Activated CD8-positive, alpha-beta memory T cell treated with anti-CD3 and anti-CD28 coated beads for 4 hours (primary cell): ENCODE measurements at places on chromosomes 11 and 22.

DNA sequence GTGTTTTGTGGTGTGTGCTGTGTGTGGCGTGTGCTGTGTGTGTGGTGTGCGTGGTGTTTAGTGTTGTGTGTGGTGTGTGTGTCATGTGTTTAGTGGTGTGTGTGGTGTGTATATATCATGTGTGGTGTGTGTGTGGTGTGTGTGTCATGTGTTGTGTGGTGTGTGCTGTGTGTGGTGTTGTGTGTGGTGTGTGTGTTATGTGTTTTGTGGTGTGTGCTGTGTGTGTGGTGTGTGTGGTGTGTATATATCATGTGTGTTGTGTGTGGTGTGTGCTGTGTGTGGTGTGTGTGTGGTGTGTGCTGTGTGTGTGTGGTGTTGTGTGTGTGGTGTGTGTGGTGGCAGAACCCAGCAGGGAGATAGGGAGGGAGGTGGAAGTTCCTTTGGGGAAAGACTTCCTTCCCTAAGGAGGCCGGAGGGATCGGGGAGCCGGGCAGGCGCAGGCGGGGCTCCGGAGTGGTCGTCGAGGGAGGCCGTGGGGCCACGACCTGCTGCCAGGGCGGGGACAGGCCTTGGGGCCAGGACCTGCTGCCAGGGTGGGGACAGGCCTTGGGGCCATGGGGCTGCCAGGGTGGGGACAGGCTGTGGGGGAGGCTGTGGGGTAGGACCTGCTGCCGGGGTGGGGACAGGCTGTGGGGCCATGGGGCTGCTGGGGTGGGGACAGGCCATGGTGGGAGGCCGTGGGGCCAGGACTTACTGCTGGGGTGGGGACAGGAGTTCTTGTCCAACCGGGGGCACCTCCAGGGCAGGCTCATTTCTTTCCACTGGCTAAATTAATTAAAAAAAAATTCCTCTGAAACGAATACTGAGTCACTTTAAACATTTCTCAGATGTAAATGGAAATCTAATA is 15.2 kb downstream of the PIM3 start:
- no peak for DNase-seq

GRCh38 chr22:36084717-36085116 is 56.1 kb upstream of the RBFOX2 start:
- DNase-seq = no peak

- DNase-seq = no peak
These were observed 1.6 kb downstream of the APOL2 start for GRCh38 chr22:36237462-36238372.

- DNase-seq = no peak
These were observed 105.0 kb upstream of the SESN3 start for GRCh38 chr11:95335989-95336388.

- DNase-seq = no peak
These were observed 104.5 kb downstream of the PDE3B start for GRCh38 chr11:14748090-14748489.

DNA sequence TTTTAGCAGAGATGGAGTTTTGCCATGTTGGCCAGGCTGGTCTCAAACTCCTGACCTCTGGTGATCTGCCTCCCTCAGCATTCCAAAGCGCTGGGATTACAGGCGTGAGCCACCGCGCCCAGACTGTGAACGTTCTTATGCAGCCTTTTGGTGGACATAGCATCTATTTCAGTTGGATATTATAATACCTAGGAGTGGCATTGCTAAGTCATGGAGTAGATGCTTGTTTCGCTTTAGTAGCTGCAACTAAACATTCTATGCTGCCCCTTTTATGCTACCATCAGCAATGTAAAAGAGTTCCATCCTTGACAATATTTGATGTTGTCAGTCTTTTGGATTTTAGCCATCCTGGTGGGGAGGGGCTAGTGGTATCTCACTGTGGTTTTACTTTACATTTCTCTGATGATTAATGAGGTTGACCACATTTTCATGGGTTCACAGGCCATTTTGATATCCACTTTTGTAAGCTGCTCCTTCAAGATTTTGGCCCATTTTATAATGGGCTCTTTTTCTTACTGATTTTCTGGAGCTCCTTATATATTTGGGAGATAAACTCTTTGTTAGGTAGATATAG is 16.5 kb upstream of the APOBEC3A start:
- no peak for DNase-seq

DNA sequence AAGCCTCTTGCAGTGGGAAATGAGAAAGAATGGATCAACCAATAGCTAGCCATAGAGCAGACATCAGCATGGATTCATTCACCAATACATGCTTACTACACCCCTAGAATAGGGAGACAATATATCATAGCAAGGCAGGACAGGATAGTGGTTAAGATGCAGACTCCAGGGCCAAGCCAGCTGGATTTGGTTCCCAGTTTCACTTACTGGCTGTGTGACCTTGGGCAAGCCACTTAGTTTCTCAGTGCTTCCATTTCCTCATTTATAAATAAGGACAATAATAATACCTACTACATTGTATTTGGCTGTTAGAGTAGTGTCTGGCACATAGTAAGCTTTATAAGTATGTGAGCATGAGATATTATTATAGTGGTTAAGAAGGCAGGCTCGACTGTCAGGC is 7.1 kb downstream of the DCHS1 start:
- DNase-seq = no peak

DNA sequence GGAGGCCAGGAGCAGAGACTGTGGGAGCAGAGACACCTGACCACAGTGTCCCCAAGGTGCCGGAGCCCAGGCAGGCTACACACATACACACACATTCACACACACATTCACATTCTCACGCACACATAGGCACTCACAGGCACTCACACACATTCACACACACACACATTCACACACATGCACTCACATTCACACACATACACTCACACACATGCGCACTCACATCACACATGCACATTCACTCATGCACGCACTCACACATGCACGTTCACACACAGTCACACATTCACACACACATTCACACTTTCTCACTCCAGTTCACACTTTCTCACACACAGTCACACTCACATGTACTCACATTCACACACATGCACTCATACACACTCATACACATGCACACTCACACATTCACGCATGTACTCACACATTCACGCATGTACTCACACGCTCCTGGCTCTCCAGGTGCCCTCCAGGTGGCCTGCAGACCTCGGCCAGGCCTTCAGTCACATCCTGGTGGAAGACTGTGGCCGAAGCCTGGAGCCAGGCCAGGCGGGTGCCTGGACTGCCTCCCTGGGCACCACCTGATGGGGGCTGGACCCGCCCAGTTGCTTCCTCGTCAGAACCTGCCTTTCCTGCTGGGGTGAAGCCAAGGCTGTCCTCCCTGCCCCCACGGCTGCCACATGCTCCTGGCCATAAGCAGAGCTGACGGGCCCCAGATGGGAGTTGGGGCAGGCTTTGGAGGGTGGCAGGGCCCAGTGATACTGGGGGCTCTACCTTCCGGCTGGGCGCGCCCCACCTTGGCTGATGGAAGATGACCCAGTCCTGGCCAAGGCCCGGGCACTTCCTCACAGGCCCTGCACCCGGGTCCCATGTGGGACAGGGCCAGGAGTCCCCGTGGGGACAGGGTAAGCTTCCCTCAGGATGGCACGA is 89.5 kb downstream of the WNT7B start:
- DNase-seq = no peak

GRCh38 chr11:95095858-95096587 is 6.4 kb downstream of the ENDOD1 start:
- no peak for DNase-seq

GRCh38 chr22:25420471-25420924 is 144.0 kb upstream of the GRK3 start:
- no peak for DNase-seq

GRCh38 chr11:92048415-92048814 is 176.2 kb upstream of the FAT3 start:
- DNase-seq = no peak

- no peak for DNase-seq
These were observed 13.8 kb downstream of the CHRDL2 start for GRCh38 chr11:74717221-74717969.

DNA sequence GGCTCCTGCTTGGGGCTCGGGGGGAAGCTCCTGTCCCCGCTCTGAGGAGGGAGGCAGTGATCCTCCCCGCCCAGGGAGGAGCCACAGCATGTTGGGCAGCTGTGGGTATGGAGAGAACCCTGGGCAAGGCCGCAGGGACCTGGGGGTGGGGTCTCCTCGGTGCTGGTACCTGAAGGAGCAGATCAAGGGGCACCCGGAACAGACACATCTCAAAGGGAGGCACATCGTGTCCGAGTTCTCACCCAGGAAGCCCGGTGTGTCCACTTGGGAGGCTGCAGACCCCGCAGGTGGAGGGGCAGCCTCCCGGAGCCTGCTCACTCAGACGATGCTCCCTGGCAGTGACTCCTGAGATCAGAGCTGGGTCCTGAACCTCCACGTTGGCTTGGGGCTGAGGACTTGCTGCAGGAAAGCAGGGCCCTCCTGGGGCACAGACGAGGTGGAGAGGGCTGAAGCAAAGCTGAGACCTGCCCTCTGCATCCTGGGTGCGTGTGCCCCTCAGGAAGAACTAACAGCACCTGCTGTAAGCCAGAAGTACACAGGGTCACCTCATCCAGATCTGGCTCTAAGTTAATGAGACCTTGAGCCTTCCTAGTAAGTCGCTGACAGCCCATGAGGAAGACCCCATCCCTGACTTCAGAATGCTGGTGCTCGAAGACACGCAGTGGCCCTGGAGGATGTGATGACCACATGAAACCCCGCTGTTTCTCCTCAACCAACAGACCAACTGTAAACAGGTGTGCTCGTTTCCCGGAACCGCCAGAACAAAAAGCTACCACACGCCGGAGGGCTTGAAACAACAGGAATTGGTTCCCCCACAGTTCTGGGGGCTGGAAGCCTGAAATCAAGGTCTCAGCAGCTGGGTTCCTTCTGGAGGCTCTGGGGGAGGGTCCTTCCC is 5.9 kb upstream of the OSBPL5 start:
- DNase-seq = no peak

DNA sequence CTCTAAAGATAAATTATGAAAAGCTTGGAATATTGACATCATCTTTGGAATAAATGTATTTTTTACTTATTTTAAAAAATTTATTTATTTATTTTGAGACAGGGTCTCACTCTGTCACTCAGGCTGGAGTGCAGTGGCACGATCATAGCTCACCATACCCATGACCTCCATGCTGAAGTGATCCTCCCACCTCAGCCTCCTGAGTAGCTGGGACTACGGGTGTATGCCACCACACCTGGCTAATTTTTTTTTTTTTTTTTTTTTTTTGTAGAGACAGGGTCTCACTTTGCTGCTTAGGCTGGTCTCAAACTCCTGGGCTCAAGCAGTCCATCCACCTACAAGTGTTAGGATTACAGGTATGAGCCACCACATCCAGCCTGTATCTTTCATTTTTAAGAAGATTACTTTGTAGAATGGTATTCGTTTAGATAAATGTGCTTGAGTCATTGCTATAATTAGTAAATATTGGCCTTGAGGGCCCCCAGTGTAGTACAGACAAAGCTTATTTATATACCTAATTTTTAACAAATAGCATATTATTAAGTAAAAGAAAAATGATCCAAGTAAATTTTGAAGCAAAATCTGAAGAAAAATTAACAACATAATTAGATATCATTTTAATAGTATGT is 8.5 kb downstream of the SWAP70 start:
- DNase-seq = no peak

- DNase-seq = no peak
These were observed 286.4 kb downstream of the CADM1 start for GRCh38 chr11:115217726-115218311.

- no peak for DNase-seq
These were observed 596.6 kb downstream of the METTL15 start for GRCh38 chr11:28704801-28705200.

- no peak for DNase-seq
These were observed 20.0 kb downstream of the CRKL start for GRCh38 chr22:20937031-20937793.

DNA sequence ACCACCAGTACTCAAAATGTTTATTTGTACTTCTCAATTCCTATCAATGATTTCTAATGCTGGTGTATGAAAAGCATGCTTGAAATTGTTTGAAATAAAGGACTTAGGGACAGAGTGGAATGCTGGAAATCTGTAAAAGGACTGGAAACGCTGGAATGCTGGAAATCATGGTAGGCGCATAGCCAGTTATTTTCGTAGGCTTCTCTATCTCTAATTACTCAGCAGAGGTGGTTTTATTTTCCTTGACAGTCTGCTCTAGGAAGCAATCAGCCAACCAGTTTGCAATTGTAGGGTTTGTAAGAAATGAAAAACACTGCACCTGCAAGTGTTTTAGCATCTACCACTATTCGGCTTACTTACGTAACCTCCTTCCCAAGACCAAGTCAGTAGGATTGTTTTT is 788 bp downstream of the LIN7C start:
- DNase-seq = no peak

DNA sequence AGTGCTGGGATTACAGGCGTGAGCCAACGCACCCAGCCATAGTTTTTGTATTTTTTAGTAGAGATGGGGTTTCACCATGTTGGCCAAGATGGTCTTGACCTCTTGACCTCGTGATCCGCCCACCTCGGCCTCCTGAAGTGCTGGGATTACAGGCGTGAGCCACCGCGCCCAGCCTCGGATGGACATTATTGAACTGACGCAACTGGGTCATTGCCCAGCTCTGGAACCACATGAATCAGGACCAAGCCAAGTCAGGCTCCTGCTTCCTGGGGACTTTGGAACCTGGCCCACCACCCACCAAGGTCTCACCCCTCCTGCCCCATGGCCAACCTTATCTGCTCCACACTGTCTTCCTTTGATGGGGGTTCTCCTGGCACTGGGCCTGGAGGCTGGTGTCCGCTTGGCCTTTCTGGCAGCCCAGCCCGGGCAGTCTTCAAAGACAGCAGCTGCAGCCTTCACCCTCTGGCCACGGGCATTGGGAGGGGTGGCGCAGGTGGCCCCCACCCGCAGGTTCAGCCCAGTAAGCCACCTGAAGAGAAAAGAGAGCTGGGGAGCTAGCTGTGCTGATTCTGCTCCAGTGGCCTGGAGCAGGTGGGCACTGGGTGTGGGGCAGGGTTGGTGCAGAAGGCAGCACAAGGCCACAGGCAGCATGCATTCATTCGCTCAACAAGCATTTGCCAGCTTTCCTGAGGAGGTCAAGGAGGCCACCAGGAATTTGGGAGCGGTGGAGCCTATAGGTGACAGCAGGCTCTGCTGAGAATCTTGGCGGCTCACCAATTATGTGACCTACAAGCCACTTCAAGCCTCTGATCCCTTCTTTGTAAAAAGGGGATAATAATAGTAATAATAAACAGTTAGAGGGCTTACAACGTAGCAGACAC is 5.7 kb downstream of the CHADL start:
- no peak for DNase-seq

DNA sequence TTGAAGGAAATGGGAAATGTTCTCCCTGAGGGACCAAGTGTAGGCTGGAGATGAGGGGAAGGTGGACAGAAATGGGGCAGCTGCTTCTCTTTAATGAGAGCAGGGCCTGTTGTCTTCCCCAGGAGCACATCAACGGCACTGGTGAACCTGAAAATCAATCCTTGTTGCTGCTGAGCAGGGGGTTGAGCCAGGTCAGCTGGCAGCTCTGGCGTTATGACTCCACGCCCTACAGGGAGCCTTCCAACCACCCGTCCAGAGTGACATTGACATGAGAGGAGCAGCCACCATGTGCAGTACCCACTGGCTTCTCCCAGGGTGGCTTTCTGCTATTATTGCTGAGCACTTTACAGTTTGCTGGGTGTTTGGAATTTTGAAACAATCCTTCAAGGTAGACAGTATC is 116.9 kb upstream of the LDLRAD3 start:
- no peak for DNase-seq
